ENCODE measurements at places on chromosomes 6 and 20. TPM values are rescaled to one million over a fixed set of nuclear protein-coding genes. Genes with fewer than 3 reads are reported as not detected.

Gene GPLD1
- 1.8 TPM for total RNA-seq

Gene POPDC3
- not detected for total RNA-seq

GRCh38 chr6:141057761-141058160 lies 1075.0 kb upstream of the GJE1 start:
- DNase-seq = no peak

DNA sequence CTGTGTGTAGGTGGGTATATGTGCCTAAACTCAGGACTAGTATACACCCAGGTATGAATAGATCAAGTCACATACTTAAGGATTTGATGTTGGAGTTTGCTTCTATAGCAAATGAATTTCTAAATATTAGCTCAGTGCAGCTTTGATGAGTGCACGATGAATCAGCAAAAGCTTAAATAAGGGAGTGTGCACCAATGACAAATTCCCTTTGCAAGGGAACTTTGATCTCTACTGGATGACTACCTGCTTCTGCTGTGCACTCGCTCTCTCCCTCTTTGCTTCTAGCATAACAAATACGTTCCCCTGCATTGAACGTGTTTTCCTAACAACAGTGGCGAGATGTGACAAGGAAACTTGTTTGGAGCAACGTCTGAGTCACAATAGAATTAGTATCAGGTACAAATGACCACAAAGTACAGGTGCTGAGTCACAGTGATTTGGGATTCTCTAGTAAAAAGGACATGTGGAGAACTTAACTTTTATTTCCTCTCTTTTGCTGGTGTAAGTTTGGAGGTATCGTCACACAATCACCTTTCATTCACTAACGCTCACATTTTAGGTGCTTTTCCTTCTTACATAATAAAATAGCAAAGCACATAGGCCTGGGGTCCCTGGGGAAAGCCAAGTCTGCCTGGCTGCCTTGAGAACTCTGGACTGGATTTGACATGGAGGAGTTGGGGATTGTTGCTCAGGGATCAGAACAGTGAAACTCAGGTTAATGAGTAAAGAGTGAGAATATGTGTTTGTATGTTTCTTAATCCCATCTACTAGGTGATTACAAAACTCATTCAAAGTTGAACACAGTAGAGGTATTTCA lies 49.7 kb downstream of the KLHL31 start:
- DNase-seq = no peak

DNA sequence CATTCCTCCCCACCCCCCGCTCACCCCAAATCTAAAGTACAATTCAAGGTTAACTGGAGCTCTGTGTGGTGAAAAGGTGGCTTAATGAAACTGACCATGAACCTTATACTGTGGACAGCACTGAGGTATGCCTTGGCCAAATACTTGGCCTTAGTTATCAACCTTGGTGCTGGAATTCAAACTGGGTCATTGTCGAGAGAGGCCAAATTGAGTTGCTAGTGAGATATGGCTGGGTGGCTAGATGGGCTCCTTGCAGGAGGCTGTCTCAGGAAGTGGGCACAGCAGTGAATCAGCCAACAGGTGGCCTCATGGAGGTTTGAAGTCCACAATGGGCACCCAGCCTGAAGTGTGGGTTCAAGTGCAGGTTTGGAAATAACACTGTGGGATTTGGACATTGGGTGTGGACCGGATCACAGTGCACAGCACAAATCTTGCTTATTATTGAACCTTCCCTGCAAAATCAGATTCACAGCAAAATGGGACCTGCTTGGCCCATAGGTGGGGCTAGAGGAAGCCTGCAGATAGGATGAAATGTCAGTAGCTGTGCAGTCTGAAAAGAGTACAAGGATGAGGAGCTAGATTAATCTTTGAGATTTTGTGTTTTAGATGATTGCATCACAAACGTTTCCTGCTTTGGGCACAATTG lies 5.6 kb upstream of the BTBD3 start:
- no peak for DNase-seq

Gene ZBTB12
- total RNA-seq = 3.1 TPM

DNA sequence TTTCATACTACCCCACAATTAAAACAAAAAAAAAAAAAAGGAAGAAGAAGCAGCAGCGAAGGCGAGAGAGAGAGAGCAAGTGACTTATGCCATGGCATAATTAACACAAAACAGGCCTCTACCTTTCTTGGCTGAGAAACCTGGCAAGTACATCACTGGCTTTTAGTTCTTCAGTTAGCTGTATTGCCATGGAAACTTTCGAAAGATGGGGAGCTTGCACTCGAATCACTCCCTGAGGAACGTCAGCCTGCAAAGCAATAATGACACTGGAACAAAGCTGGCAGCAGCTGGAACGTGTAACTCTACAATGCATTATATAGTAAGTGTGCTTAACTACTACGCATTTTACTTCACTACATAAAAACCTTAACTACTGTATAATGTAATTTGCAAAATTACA lies 126.1 kb downstream of the ARHGAP18 start:
- DNase-seq = no peak

DNA sequence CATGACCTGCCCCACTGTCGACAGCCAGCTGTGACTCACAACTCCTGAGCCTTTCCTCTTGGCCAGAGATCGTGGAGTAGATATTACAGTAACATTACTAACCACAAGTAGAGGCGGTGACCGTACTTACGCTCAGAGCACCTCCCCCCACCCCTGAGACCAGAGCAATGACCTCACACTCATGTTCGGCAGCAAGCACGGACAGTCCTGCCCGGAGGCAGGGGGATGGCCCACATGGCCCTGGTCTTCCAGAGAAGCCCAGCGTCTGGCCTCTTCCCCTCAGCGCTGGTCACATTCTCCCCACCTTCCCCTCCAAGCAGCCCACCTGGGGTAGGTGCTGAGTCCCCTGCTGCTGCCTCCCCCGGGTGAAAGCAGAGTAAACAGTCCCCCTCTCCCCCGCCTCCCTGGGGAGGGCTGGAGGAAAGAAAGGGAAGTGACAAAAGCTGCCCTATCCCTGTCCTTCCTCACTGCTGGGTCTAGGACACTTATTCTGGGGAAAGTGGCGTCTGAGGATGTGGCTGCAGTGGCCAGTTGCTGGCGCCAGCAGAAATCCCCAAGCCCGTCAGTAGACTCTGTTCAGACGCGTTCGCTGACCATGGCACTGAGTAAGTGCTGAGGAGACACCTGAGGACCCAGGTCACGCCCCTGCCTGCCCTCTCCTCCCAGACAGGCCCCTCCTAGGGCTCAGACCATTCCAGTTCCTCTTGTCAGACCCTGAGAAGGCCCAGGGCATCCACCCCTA lies 68.5 kb downstream of the MRPL14 start:
- no peak for DNase-seq

DNA sequence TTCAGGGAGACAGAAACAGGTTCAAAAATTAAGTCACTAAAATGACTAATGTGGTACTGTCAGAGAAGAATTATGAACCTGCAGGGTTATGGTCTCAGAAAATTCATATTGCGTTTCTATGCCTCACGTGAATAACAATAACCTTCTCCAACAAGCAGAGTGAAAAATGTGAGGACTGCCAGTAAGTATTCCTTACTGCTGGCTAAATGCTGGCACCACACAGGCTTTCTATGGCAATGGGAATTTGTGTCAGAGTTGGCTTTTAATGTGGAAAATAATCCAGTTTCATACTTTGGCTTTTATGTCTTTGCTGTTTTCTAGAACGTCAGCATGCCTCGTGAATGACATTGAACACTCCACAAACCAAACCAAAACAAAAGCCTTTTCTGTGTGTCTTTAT lies 656.0 kb downstream of the KIF16B start:
- DNase-seq = no peak

DNA sequence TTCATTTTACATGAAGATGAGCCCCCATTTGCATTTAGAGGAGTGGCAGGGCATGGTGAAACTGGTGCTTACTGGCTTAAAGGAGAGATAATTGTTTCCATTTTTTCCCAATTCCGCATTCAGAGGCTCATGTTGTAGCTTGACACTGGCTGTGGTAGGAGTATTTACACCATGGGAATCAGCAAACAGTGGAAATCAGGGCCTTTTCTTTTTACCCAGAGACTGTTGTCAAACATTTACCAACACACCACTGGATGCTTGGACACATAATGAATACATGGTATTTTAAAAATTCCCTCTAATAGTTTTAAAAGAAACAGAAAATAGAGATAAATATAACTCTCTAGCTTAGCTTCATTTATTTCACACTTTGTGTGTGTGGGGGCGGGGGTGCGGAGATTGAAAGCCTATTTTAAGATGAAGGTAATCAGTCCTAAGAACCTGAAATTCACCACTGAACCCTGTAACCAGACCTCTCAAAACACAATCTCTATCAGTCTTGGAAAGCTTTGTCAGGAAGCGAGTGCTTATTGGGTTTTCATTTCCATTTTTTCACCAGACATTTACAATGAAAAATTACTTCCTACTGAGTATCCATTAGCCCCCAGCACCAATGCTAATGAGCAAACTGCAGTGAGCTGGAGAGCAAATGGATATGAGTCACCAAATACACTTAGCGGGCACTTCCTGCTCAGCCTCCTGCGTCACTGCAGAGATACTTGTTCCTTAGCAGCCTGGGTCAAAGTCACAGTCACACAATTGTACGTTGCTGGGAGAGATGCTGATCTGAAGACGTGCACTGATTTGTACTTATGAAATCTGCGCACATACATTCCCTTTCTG lies 532.0 kb downstream of the BCKDHB start:
- DNase-seq = no peak

Gene UBE3D
- 16.5 TPM for total RNA-seq

DNA sequence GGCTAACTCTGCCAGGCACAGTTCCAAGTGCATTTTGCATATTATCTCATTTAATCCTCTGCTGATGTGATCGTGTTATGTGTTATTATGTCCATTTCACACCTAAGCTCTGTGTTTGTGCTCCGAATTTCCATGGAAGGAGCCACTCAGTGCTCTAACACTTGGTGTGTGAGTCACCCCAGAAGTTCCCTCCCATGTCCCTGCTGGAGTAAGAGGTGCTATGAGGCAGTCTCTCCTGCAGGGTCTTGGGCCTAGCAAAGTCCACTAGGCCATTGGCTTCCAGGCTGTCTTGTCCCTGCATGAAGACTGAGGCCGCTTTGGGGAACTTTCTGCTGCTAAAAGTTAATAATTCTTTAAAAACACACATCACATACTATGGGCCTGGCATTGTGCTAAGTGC lies 405.9 kb upstream of the SULF2 start:
- no peak for DNase-seq

- no peak for DNase-seq
Observed at GRCh38 chr20:58457083-58457695, 58.0 kb downstream of the APCDD1L start.

GRCh38 chr20:59481477-59482018 lies 122.8 kb upstream of the PHACTR3 start:
- no peak for DNase-seq

GRCh38 chr6:67792996-67793395 lies 842.1 kb upstream of the ADGRB3 start:
- no peak for DNase-seq
